Upper lobe of left lung (tissue), 6 donors: ENCODE measurements at places on chromosomes 6 and 20. TPM values are rescaled to one million over a fixed set of nuclear protein-coding genes. Genes with fewer than 3 reads are reported as not detected.

GRCh38 chr20:48983423-48984400, 62.2 kb downstream of the ARFGEF2 start:
- DNase-seq: no peak

The KCNK15 gene
- total RNA-seq: 2.7 TPM

GRCh38 chr6:8064638-8065518, 689 bp upstream of the BLOC1S5 start:
- no peak for DNase-seq

DNA sequence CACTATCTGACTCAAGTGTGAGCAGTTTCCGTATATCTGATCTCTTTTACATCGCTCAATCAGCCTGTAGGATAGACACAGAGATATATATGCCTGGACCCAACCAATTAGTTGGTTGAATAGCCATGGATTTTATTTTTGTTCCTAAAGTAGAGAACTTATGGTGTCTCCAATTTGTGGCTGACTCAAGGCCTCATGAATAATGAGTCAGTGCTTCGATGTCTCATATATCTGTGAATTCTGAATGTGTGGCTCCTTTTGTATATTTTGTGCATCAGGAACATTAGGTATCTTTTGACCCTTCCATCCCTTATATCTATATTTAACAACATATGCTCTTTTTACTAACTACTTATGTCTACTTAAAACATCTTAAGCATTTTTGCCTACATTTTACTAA, 64.5 kb downstream of the OR2B2 start:
- DNase-seq: no peak

- DNase-seq: no peak
These were observed 801 bp downstream of the FBXL4 start for GRCh38 chr6:98946879-98947410.

- DNase-seq: no peak
These were observed 275.3 kb upstream of the CITED2 start for GRCh38 chr6:139649732-139650131.

- no peak for DNase-seq
These were observed 186.6 kb downstream of the DOK5 start for GRCh38 chr20:54661880-54662465.

DNA sequence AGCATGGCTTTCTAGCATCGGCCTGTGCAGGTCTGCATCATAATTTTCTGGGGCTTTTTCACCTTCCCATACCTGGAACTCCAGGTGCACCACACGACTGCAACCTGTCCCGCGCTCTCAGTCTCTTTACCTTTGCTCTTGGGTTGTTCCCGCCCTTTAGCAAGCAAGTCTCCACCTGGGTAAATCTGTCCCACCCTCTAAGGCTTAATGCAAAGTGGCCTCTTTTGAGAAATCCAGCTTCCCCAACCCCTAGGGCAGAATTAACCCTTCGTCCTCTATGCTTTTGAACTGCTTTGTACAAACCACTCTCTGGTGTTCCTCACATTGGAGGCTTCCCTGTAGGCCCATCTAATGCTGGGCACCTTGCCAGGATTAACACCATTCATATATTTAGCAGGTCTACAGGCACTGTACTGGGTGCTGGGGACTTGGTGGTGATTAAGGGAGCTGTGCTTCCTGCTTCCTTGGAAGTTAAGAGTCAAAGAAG, 2.8 kb downstream of the ITPR3 start:
- DNase-seq: no peak

The OGFR gene
- 74.2 TPM for total RNA-seq

DNA sequence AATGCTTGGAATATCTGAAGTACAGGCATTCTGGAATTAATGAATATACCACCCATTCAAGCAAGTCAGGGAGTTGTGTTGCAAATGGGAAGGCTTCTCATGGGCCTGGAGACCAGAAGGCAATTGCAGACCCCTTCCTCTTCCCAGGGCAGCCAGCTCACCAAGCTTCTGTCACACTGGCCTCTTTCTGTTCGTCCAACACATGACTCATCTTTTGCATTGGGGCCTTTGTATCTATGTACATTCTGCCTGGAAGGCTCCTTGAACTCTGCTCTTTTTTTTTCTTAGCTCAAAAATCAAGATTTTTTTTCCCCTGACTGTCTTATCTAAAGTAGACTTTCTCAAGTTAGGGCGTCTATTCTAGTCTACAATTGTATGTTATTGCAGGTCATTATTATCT, 132.9 kb upstream of the MYLIP start:
- DNase-seq: no peak

DNA sequence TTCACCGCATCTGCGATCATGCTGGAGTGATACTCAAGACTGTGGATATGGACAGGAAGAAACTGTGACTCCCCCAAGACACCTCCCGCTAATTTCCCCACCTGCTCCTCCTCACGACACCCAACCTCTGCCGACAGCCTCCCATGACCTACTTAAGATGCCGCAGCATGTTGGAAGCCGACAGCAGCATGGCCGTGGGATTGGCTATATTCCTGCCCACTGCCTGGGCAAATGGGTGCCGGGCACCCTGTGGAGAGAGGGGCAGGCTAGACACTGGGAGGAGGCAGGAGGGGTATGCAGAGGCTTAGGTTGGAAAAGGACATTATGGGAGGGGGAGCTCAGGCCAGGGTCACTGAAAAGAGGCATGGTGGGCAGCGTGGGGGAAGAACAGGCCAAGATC, 4.5 kb downstream of the IDH3B start:
- no peak for DNase-seq

DNA sequence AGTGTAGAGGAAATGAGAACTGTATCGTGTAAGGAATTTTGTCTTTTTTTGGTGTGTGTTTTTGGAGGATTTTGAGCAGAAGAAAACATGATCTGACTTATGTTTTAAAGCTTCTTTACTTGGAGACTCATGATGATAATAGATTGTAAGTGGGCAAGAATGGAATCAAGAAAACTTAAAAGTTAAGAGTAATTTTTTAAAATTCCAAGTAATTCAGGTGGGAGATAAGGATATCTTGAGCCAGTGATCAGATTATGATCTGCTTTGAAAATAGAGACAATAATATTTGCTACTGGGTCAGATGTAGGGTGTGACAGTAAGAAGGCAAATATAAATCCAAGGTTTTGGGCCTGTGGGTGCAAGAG, 734 bp downstream of the ZSCAN26 start:
- no peak for DNase-seq

- no peak for DNase-seq
These were observed 67.7 kb downstream of the AK9 start for GRCh38 chr6:109623288-109623687.

- no peak for DNase-seq
These were observed 754.8 kb upstream of the DEFB115 start for GRCh38 chr20:30502670-30503069.

DNA sequence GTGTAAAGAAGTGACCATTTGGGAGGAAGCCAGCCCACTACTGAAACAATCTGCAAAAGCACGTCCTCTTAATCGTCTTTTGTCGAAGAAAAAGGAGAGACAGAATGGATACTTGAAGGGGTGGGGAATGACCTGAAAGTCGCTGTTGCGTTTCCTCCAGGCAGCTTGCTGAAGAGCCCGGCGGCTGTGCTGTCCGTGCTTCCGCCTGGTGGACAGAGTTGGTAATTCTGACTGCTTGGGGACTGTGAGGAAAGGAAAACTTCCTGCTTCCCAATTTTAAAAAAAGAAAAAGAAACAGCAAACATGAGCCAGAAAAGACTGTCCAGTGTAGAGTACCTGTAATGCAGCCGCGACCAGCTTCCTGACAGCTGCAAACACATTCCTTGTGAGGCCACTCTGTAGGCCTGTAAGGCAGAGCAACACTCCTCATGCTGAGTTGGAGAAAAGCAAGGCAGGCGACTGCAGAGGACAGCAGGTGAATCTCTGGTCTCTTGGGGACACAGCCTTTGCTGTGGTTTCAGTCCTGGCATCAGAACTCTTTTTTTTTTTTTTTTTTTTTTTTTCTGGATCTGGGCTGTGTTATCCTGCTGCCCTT, 251.1 kb upstream of the TBX18 start:
- peak; percentile 43 for DNase-seq

The KCNS1 gene
- 3.1 TPM for total RNA-seq

GRCh38 chr6:37667050-37667814, 30.5 kb downstream of the MDGA1 start:
- no peak for DNase-seq

DNA sequence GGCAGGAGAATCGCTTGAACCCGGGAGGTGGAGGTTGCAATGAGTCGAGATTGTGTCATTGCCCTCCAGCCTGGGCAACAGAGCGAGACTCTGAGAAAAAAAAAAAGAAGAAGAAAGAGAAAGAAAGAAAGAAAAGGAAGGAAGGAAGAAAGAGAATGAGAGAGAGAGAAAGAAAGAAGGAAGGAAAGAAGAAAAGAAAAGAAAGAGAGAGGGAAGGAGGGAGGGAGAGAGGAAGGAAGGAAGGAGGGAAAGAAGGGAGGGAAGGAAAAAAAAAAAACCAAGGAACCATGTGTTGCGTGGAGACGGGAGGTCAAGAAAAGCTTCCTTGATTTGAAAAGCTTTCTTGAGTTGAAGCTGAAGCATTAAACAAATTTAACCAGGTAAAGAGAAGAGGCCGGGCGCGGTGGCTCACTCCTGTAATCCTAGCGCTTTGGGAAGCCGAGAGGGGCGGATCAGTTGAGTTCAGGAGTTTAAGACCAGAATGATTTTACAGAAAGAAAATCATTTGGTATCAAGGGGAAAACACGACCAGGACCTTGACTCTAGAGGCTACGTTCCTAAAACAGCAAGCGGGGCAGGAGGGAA, 90.5 kb upstream of the PRSS16 start:
- DNase-seq: no peak

DNA sequence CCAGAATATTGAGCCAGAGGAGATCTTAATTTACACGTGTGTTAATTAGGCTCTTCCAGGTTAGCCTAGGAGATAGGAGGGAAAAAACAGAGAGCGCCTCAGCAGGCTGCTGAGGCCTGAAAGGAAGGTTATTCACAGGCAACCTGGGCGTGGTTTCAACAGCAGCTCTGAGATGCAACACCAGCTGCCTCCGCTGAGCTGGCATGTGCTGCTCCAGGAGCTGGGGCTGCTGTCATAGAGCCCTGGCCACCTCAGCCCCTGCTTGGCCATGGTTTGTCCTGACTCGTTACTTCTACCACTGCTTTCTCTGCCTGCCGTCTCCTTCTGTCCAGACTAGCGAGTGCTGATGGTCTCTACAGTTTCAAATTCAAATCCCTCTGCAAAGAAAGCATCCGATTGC, 32.4 kb upstream of the RPP40 start:
- no peak for DNase-seq

- DNase-seq: no peak
These were observed 305.8 kb upstream of the PRDM1 start for GRCh38 chr6:105780146-105780860.

- no peak for DNase-seq
These were observed 3.3 kb upstream of the TREML4 start for GRCh38 chr6:41224800-41225199.

The BANF2 gene
- total RNA-seq: not detected

The SLC44A4 gene
- 19.1 TPM for total RNA-seq

- DNase-seq: no peak
These were observed 28.9 kb upstream of the RIPK1 start for GRCh38 chr6:3039384-3039783.

The HLA-DRA gene
- total RNA-seq: 202 TPM

The GMPR gene
- 12.9 TPM for total RNA-seq

GRCh38 chr6:45105170-45105820, 222.8 kb upstream of the RUNX2 start:
- DNase-seq: no peak

- no peak for DNase-seq
These were observed 209.9 kb downstream of the LY86 start for GRCh38 chr6:6798448-6798860.

DNA sequence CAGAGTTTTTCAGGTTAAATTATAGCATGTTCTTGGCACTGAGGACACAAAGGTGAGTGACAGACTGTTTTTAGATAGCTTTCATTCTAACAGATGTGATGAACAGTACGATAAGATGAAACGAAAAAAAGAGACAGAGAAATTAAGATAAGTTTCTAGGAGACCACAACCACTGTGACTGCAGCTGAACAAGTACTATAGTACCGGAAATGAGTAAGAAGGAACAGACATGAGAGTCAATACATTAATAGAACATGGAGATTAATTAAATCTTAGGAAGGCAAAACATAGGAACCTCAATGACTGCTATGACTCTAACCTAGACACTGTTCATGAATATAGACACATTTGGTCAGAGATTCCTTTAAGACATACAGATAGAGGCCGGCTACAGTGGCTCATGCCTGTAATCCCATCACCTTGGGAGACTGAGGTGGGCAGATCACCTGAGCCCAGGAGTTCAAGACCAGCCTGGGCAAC, 40.2 kb downstream of the HBS1L start:
- no peak for DNase-seq

- DNase-seq: no peak
These were observed 232.9 kb downstream of the SAMD5 start for GRCh38 chr6:147741389-147741788.

The SERINC3 gene
- total RNA-seq: 113 TPM

The PRDM1 gene
- 14.3 TPM for total RNA-seq
